ENCODE measurements at places on chromosomes 6 and 20.

DNA sequence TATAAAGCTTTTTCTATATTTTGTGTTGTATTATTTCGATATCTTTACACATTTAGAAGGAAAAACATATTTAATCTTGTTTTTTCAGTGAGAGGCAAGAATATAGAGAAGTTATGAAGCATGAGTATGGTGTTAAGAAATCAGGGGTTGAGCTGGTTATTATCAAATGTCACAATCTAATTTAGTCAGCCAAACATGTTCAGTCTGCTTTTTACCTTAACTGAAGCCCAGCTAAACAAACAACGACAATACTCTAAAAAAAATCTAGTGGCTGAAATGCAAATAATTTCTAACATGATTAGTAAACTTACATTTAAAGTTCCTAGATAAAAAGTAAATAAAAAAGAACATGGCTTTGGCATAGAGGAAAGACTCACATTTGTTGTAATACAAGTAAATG is 433.8 kb upstream of the NRSN1 start:
- DNase-seq: no peak

- no peak for DNase-seq
These were observed 37.0 kb upstream of the MCUR1 start for GRCh38 chr6:13851330-13851729.

- DNase-seq: no peak
These were observed 308.4 kb downstream of the PACRG start for GRCh38 chr6:163036160-163036645.

DNA sequence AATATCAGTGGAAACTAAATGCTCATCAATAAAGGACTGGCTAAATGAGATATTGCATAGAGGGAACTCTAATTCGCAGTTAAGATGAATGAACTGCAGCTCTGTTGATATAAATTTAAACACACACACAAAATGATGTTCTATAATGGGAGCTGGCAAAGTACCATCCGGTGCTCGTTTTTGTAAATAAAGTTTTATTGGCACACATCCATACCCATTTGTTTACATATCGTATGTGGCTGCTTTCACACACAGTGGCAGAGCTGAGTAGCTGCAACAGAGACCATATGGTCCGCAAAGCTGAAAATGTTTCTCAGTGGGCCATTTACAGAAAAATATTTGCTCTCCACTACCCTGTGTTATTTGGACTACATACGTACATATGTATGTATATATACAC is 120.7 kb downstream of the EDN3 start:
- DNase-seq: no peak

DNA sequence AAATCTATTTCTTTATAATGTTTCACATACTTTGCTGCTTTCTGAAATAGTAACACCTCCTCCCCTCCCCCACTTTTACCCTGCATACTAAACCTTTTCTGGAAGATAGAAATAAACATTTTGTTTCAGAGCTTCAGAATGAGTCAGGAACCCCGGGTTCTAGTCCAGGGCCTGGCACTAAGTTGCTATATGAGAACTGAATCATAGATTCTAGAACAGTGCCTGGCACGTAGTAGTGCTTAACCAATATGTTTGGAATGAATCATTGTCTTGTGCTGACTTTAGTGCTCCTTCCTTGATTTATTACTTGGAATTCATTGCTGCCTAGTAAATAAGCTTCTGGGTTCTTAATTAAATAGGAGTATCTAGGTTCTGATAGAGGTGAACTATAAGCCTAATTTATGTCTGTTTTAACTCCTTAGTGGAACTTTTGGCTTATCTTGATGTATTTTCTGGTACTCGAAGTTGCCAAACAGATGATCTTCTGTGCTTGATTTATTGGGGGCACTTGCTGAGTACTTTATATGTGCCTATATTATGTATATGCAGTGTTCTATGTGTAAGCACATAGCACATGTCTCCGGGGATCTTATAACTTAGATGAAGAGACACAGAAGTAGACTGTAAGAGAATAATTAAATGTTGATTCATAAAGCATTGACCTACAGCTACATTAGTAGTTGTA is 18.6 kb downstream of the TAB2 start:
- DNase-seq: no peak

DNA sequence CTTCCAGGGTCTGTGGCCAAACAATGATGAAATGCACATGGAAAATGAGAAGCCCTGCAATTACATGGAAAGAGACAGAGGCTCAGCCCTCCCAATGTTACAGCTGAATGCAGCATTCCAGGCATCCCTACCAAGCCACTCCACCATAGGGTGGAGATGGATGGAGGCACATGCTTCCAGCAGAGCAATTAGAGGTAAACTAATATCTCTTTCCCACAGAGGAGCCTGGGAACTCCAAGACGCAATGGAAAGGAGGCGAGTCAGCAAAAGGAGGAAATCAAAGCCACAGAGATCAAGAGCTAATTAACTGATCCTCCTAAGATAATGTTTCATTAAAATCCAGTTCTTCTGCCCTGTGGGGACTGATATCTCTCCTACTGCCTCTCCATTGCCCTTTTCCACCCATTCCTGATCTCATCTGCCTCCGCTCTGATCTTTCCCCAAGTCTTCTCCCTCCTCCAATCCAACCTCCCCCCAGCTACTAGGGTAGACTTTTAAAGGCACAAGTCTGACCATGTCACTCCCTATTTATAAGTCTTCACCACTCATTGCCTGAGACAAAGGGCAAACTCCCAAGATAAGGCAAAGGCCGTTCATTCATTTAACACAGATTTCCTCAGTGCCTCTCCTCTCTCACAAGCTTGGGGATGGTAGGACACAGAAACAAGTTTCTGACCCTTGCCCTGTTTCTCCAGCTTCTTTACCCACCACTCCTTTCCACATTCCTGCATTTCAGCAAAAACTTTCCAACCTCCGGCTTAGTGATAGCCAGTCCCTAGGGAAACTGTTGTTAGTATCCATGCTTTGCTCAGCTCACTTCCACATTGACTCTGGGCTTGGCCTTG is 14.3 kb upstream of the KCNB1 start:
- no peak for DNase-seq

DNA sequence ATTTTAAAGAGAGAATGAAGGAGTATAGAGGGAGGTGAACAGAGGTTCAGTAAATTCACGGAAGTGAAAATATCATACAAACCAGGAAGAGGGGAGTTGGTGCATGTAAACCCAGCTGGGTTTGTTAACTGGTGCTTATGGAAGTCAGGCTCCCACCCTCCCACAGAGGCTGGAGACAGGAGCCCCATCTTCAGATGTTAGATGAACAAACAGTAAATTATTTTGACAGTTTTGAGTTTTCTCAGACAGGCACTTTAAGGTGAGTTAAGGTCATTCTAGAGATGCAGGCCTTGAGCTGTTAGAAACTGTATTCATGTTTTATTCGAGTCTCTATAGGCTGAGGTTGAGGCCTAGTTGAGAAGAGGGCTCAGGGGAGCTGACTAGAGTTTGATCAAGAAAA is 41.8 kb upstream of the FUCA2 start:
- DNase-seq: no peak

DNA sequence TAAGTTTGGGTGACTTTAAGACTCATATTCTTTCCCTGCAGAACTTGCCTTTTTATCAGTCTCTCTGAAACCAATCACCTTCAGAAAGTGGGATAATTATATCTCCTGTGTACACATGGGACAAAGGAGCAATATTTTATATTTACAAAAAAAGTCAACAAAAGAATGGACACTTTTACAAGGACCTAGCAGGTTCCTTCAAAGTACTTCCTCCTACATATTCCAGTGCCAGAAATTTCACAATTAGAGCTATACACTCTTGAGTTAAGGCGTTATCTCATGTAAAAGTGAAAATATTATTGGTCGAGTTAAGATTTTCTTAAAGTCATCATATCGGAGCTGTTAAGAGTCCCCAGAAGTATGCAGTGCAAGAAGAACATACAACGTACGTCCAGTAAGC is 98.9 kb upstream of the MAFB start:
- no peak for DNase-seq

GRCh38 chr6:121504227-121504626 is 68.8 kb downstream of the GJA1 start:
- DNase-seq: no peak

GRCh38 chr20:32991792-32992641 is 12.2 kb downstream of the SUN5 start:
- no peak for DNase-seq

DNA sequence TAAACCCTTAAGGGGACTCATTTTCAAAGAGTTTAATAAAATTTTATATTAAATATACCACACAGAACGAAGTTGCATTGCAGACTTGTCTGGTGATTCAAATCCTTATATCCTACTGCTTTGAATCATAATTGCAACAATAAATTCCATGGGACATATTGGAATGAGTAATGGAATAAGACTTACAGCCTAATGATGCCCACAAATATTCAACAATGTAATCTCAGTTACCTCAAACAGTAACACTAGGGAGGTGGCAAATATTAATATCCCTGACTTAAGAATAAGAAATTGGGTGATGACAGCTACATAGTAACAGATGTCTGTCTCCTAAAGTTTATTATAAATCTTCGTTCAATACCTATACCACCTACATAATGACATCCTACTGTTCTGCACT is 52.6 kb downstream of the BMP5 start:
- no peak for DNase-seq
